ENCODE measurements at places on chromosomes 13 and 19. TPM values are rescaled to one million over a fixed set of nuclear protein-coding genes. Genes with fewer than 3 reads are reported as not detected.

GRCh38 chr13:109385242-109385560 lies 401.2 kb downstream of the IRS2 start:
- no peak for DNase-seq

GRCh38 chr13:27334774-27335435 lies 64.3 kb downstream of the RASL11A start:
- DNase-seq, result no peak

KIR3DL2 gene
- polyA plus RNA-seq, result 0.15 TPM

GRCh38 chr19:47427241-47428176 lies 8.2 kb upstream of the MEIS3 start:
- peak; percentile 61 for DNase-seq

DCUN1D2 gene
- 9.4 TPM for polyA plus RNA-seq

DNA sequence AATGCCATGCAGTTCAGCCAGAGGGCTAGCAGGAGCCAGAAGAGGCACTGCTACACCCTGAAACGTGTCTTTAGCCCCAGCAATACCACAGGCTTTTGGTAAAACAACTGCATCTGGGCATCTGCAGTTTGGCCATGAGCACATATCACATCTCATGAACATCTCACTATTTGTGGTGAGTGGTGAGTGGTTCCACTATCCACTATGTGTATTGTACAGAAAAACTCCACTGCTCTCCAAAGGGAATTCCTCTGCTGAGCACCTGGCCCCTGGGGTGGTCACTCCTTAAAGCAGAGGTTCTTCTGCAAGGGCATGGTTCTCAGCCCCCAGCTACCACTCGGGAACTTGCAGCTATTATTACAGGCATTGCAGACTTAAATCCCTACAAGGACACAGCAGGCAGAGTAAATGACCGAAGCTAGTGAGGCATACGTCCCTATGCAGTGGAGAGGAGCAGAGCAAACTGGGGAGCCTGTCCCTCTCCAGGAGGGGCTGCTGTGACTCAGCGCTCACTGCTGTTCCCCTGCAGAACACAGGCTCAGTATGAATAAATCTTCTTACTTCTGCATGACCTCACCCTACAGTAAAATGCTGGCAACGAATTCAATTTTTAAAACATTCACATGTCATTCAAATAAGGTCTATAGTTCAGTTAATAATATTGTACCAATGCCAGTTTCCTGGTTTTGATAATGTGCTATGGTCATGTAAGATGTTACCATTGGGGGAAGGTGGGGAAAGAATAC lies 332.4 kb upstream of the ZNF507 start:
- no peak for DNase-seq
